ENCODE measurements at places on chromosomes 4 and X.

DNA sequence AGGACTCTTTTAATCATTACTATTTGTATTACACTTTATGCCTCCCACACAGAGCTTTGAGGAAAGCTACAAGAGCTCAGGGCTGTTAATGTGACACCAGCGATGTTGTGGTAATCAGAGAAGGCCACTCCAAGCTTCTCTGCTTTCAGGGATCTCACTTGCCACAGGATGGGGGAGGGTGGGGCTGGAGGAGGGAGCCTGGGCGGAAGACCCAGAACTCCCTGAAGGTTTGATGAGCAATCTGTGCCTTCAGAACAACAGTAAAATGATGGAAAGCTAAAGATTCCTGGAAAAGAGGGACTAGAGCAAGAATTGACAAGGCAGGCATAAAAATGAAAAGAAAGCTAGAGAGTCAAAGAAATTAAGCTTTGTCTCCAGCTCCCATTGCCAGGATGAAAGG, 75.6 kb downstream of the MAML3 start:
- no peak for DNase-seq

DNA sequence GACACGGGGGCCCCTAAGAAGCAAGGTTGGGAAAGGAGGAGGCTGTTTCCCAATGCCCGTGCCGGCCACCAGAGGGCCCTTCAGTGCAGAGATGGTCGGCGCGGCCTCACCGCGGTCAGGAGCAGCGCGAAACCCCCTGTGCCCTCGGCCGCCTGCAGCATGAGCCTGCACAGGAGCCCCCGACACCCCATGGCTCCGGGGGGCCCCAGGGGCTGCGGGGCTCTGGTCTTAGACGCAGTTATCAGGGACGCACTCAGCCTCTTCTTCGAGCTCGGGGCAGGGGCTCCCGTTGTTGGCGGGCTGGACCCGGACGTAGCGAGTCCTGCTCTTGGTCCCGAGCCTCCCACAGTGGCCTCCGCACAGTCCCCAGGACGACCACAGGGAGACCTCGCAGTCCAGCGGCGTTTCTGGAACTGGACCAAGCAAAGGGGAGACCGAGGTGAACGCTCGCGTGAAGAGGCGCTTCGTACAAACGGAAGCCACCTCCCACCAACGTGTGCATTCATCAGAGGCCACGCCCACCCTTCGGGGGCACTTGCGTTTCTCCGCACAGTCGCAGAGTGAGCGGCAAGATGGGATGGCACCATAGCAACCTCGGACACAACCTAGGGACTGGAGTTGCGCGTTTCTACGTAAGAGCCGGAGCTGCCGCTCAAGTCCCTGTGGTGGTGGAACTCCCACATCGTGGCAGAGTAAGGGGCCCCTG, 5.0 kb downstream of the SPON2 start:
- DNase-seq, result peak; percentile 79

DNA sequence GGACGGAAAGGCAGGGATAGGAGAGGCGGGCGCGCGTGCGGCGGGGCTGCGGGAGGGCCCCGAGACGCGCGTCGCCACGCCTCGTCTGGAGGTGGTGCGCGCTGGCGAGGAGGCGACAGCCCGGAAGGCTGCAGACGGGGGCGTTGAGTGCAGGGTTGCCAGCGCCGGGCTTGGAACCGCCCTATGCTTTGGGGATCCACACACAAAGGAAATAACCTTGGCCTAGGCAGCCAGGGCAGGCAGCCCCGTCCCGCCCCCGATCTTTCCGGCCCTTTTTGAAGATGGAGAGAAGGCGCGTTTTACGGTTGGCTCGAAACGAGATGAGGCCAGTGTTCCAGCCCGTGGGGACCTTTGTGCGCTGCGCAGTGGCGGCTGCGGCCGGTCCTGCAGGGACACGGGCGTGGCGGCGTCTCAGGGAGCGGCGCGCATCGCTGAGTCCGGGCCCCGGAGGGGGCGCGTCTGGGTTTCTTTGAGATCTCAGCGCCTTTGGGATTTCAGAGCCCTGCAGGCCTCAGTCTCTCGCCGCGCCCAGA, 50.8 kb upstream of the TRIM2 start:
- DNase-seq, result peak; percentile 29

DNA sequence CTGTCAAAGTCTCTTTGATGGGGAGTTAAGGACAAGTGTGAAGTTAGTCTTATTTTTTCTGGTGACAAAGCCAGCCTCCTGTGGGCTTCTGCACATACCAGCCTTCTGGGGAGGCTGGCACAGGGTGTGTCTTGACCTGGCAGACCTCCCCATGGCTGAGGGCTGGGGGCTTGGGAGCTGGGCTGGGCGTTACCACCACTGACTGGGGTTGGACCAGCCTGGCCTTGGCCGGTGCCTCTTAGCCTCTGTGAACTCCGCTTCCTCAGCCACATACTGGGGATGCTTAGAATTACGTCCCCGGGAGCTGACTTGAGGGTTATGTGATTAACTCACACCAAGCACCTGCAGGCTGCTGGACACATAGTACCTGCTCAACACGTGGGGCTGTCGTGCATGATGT, 14.0 kb downstream of the SH3TC1 start:
- no peak for DNase-seq

GRCh38 chr4:177960566-177960965, 518.3 kb upstream of the AGA start:
- no peak for DNase-seq

GRCh38 chr4:21885241-21885640, 63.3 kb downstream of the KCNIP4 start:
- DNase-seq, result no peak

DNA sequence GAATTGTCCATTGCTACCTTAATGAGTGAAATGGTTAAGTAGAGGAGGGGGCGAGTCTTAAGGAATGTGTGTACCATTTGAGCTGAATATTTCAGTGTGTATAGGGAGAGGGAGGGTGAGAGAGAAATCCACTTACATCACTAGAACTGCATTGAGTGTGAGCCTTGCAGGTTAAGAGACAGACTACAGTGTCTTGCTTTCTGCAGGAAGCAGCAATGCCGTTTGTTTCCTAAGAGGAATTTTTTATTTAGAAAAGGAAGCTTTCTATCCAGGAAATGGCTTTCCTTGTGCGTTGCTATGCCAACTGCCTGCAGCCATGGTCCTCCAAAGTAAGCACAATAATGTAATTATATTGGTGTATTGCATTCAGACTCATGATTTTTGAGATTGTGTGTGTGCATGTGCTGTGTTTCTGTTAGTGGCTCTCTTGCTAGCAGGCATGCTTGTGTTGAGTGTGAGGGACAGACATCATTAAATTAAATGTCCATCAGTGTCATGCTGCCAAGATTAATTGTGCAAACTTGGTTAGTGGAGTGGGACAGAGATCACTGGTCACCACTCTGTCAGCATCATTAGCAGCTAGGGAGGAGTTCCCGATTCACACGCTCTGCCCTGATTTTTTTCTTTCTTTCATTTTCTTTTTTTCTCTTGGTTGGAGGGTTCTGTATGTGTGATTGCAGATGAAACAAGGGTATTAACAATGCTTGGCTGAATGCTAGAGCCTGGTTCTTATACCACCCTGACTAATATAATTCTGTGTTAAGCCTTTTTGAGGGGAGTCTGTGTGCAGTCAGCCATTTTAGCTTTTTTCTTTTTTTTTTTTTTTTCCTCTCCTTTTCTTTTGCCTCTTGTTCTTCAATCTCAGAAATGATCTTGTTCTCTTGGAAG, 164.3 kb downstream of the RAPGEF2 start:
- peak; percentile 81 for DNase-seq

DNA sequence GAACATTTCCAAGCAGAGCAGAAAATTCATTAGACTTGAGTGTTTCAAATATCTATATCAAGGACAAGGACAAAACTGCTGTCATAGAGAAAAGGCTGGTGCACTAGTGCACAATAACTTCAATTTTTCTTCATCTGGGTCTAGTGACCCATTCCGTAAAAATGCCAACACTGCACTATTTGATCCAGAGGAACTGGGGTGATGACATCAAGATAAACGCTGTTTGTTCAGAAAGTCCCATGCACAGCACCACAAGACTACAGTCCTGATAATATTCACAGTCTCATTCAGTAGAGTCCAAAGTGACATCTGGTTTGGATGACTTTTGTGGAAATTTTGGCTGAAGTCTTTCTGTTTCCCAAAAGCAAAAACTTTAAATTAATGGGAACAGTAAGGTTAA, 303.5 kb upstream of the GALNT7 start:
- DNase-seq, result no peak

- DNase-seq, result peak; percentile 58
Measured at GRCh38 chr4:24089851-24090534, 200.1 kb upstream of the PPARGC1A start.

- no peak for DNase-seq
Measured at GRCh38 chr4:127249066-127249766, 383.5 kb upstream of the INTU start.

DNA sequence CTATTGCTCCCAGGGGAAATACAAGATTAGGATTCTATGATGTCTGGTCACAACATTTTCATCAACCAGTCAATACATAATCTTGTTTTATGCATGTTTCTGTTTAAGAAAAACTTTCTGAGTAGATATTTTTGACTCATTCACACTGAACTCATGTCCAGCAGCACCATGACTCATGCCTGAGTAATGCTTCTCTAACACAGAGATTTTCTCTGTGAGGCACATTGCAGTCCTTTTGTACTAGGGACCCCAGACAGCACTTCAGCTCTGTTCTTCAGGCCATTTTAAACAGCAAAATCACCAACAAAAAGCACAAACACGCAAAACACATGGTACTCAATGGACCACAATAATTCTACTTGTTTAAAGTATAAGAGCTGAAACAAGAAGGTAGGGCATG, 83.6 kb downstream of the MXRA5 start:
- peak; percentile 75 for DNase-seq

All from lung microvascular endothelial cell (primary cell).